ENCODE measurements at places on chromosomes 2 and 18.

DNA sequence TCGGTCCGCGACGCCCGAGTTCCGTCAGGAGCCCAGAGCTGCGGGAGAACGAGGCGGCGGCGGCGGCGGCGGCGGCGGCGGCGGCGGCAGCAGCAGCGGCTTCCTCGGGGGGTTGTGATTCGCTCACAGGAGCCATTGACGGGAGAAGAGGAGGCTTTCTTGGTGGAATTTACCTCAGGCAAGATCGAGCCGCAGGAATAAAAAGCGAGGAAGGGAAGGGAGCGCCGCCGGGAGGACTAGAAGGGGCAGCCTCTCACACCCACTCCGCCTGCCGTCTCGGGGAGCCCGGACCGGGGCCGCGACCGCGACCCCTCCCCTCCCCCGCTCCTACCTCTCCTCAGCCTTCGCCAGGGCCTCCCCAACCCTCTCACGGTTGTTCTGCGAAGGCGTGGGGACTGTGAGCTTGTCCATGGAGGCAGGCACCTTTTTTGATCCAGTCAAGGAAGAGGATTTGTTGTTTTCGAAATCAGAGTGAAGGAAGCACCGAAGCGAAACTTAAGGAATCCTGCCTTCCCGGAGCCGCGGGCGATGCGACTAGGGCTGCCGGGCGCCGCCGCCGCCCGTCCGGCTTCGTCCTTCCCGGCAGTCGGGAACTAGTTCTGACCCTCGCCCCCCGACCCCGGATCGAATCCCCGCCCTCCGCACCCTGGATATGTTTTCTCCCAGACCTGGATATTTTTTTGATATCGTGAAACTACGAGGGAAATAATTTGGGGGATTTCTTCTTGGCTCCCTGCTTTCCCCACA is 506 bp downstream of the BMPR2 start:
- DNase-seq: no peak

- DNase-seq: no peak
These were observed 201.1 kb downstream of the ZNF804A start for GRCh38 chr2:184799379-184799778.

- DNase-seq: no peak
These were observed 132.2 kb downstream of the CCDC85A start for GRCh38 chr2:56316011-56316410.

DNA sequence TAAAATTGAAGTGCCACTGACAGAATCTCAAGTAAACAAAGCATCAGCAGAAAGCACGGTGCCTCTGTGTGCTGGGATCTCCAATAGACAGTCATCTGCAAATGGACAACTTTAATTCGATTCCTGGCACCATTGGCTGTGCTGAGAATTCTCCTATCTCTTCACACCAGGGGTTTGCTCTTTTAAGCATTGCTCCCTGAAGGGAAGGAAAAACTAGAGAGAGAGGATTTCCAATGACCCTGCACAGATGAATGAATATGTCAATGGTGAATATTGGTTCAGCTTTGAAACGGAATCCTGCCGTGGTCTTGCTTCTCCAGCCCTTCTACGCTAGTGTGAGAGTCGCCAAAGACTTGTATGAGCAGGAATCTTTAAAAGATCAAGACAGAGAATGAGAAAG is 97.9 kb downstream of the FIGN start:
- no peak for DNase-seq

DNA sequence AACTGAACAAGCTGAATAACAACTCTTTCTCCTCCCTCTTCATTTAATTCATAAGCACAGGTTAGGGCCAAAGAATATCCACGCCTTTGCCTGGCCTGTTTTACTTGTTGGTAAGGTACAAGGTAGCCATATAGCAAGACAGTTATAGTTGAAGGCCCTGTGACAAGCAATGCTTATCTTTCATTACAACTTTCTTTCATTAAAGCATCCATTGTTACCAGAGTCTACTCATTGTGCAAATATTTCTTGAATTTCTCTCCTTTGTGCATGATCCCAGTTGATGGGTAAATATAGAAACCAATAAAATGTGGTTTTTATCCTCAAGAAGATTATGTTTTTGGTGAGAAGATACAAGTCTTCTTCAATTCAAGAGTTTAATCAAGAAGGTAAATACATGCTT is 140.2 kb downstream of the UBE2E3 start:
- no peak for DNase-seq

- no peak for DNase-seq
These were observed 107.4 kb downstream of the CPO start for GRCh38 chr2:207046724-207047123.

- DNase-seq: no peak
These were observed 21.4 kb downstream of the SP3 start for GRCh38 chr2:173943738-173944137.

DNA sequence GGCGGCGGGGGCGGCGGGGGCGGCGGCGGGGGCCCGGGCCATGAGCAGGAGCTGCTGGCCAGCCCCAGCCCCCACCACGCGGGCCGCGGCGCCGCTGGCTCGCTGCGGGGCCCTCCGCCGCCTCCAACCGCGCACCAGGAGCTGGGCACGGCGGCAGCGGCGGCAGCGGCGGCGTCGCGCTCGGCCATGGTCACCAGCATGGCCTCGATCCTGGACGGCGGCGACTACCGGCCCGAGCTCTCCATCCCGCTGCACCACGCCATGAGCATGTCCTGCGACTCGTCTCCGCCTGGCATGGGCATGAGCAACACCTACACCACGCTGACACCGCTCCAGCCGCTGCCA is 644 bp downstream of the ONECUT2 start:
- DNase-seq: no peak

DNA sequence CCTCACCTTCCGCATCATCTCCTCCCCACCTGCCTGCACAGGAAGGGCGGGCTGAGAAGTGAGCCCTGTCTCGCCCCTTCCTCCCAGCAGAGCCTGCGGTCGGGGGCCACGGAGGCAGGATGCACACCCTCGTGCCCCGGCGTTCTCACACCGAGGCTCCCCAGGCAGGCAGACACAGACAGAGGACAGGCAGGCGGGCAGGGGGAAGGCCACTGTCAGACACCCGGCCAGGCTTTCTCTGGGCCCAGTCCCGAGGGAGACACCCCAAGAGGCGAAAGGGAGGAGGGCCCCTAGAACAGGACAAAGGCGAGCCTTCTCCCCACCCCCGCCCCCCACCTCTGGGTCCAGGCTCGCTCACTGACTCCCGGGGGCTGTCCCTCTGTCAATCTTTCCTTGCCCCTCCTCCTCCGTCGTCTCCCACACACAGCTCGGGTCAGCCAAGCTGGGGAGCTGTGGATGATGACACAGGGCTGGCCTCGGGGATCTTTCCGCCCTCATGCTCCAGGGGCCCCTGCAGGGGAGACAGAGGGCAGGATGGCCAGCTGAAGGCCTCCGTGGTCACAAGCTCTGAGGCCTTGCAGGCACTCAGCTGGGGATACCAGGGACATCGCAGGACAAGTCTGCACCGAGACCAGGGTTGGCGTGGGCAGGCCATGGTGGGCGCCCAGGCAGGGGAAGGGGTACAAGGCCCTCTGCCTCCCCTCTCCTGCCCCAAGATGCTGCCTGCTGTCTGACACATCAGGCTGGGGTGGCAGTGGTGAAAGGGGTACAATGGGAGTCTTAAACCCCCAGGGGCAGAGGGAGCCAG is 24.9 kb downstream of the BIN1 start:
- DNase-seq: peak; percentile 13

- DNase-seq: no peak
These were observed 66.9 kb downstream of the HS1BP3 start for GRCh38 chr2:20584045-20584398.
